NCI-H1417 treated with DMSO at 0.1 percent for 48 hours (cell line): ENCODE measurements at places on chromosomes 11 and 22.

DNA sequence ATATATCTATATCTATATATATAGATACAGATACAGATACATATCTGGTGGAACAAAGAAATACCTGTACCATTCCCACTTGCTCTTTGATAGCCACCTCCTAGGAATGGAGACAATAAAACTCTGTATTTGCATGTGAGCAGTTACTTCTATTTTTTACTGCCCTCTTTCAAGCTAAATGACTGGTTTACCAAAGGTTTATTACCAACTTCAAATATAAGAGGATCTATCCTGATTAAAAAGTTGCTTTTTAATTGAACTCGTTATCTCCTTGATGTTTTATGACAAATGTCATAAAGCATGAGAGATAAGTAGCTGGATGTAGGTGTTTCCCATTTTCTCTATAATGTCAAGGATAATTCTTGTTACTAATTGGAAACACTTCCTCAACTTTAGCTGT lies 21.7 kb upstream of the GRIK4 start:
- DNase-seq = no peak

DNA sequence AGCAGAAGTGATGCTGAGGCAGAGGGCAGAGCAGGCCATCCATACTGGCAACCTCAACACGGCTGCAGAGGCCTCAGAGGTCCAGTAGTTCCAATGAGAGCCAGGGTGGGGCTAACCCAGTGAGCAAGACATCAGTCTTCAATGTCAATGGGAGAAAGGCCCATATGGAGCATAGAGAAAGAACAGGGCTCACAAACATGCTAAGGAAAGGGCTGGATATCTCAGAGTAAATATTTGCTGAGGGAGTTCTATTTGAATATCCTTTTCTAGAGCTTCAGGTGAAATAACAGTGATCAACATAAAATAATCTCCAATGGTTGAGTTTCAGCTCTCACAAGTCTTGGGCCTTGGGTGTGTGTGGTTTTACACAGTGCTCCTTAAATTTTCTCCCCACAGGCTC lies 50.8 kb upstream of the CCDC90B start:
- no peak for DNase-seq

GRCh38 chr11:2094354-2095197 lies 44.6 kb downstream of the IGF2 start:
- no peak for DNase-seq

DNA sequence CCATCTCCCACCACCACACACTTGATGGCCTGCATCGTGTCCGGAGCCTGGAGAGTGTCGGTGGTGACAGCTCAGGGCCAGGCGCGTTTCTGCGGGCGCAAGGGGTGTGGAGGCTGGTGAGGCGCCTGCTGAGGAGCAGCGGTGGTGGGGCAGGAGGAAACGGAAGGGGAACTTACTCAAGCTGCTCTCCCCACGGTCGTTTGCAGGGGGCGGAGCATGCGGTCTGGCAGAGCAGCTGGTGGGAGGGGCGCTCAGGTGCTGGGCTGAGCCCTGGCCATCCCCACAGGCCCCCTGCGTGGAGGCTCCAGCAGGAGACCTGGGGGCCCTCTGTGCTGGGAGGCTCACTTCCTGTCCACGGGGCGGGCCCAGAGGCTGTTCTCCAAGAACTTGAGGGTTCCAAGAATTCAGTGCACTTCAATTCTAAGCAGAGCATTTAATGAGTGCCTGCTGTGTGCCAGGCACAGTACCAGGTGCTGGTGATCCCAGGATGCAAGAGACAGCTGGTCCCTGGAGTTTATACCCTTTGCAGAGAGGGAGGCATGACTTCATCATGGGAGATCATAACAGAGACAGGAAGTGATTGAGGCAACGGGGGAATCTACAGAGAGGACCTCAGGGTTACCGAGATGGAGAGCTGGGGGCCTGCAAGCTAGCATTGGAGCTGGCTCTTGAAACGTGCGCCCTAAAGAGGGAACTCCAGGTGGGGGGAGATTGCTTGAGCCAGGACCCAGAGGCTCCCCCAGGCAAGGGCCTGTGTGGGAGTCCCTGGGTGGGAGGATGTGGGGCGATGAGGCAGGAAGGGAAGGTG lies at the start of gene RAC2:
Gene RAC2, minus strand, starts transcription at position 156 of the 808 bp plus-strand sequence. Its CDS starts 121 bp downstream, at position 35.
- DNase-seq = no peak

- DNase-seq = no peak
These were observed 4.7 kb downstream of the UNC93B1 start for GRCh38 chr11:67999201-67999629.

GRCh38 chr11:122584670-122585069 lies 70.9 kb upstream of the UBASH3B start:
- no peak for DNase-seq

DNA sequence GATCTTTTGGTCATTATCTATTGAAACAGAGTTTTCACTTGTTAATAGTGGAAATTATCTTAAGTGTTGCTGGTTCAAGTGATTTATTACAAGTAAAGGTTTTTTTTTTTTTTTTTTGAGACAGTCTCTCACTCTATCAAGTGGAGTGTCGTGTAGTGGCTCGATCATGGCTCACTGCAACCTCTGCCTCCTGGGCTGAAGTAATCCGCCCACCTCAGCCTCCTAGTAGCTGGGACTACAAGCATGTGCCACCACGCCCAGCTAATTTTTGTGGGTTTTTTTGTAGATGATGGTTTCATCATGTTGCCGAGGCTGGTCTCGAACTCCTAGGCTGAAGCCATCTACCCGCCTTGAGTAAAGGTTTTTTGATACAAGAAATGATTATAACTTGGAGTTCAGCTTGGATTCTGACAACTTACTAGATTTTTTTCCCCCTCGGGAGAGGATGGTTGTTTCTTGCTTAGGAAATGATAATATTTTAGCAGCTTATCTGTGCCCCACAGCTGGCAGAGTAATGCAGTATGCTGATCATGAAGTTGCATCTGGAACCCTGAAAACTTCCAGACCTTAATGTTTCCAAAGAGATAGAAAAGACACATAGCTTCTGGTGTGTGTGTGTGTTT lies 68.9 kb downstream of the MTMR3 start:
- no peak for DNase-seq

DNA sequence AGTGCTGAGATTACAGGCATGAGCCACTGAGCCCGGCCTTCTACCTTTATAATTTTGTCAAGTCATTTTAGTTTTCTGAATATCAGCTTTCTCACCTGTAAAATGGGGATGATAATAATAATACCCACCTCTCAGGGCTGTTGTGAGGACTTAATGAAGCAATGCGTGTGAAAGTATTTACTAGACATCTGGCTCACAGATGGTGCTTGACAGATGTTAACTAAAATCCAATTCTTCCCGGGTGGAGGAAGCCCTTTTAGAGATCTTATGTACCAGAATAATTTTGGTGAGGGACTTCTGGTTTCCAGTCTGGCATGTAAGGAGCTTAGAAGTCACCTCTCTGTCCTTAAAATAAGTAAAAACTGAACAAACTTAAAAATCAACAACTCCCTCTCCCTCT lies 43.7 kb upstream of the NUP160 start:
- no peak for DNase-seq

GRCh38 chr11:66637557-66638176 lies 836 bp upstream of the RBM4 start:
- no peak for DNase-seq

- DNase-seq = no peak
These were observed 94.0 kb upstream of the OR4B1 start for GRCh38 chr11:48122656-48123055.

- no peak for DNase-seq
These were observed 5.8 kb downstream of the POLDIP3 start for GRCh38 chr22:42608823-42609361.

DNA sequence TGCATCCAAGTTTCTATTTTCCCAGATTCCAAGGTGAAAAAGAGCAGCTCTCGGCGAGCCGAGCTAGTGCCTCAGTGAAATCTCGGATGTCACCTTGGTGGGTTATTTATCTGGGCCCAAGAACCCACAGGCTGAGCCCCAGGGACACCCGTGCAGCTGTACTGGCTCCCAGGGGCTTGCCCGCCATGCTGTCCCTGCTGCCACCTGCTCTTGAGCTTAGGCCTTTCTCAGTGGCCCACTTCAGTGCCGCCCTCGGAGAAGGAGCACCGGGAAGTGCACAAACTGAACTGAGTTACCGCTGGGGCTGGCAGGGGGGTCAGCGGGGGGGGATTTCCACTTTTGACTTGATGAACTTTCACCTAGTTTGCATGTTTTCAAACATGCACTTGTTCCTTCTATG lies 27.9 kb downstream of the CPT1A start:
- DNase-seq = no peak

DNA sequence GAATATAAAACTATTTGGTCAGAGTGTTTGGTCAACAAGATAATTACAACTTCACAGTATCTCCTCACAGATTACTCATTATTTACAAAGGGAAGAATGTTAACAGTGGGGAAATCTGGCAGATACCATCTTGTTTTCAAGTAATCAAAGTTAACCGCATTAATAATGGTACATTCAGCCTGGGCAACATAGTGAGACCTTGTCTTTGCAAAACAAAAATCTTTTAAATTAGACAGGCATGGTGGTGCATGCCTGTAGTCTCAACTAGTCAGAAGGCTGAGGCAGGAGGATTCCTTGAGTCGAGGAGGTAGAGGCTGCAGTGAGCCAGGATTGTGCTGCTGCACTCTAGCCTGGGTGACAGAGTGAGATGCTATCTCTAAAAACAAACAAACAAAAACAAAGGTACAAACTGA lies 78.5 kb downstream of the ACER3 start:
- no peak for DNase-seq
